ENCODE measurements at places on chromosomes 16 and 17.

DNA sequence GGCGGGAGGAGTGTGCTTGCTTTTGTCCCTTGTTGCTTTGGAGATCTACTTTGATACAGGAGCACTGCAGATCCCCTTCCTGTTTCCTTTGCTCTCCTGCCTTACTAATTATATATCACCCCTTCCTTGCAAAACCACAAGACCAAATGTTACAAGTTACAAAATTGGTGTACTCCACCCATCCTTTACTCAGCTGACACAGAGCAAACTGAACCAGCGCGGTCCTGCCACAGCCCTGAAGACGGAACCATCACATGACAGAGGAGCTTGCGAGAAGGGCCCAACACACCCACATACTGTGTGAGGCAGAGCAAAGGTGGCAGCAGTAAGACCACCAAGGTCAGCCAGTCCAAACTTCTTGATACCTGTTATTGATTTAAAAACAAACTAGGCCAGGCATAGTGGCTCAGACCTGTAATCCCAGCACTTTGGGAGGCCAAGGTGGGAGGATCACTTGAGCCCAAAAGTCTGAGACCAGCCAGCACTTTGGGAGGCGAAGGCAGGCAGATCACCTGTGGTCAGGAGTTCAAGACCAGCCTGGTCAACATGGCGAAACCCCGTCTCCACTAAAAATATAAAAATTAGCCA is 33.2 kb downstream of the CYTH1 start:
- DNase-seq: peak; percentile 77

DNA sequence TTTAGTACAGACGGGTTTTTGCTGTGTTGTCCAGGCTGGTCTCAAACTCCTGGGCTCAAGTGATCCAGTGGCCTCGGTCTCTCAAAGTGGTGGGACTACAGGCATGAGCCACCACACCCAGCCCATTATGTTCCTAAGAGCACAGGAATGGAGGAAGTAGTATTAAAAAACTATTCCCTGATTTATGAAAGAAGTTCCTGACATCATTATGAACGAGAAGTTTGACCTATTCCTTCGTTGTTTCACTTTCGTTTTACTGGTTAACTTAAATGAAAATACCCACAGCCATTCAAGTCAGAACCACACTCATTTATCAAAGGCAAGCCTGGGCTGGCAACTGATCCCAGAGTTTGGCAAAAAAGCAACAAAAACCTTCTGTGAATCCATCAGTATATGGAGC is 13.5 kb upstream of the CBX4 start:
- DNase-seq: no peak

DNA sequence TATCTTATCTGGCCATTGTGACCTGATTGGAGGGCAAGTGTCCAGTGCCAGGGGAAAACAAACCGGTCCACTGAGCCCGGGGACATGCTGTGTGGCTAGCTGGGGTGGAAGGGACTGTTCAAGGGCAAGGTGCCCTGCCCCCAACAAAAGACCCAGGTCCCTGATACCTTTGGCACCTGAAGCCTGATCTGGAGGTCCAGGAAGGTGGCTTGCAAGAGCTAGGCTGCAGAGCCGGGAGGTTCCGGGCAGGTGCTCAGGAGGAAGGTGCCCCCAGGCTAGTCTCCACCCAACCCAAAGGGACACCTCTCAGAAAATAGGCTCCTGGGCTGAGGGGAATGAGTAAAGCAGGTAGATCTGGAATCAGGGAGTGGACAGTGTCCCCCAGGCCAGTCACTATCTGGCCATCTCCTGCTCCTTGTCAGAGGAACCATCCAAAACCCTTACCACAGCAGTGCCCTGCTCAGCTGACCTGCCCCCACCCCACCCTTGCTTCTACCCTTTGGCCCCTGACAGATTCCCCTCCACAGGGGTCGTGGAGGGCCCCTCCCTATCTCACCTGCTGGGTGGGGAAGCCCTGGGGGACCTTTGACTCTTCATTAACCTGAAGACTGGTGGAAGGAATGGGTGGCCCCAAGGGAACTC is 6.2 kb downstream of the NAT9 start:
- DNase-seq: no peak

- DNase-seq: peak; percentile 68
Observed at GRCh38 chr17:4948931-4949320, 596 bp upstream of the PFN1 start.

- DNase-seq: no peak
Observed at GRCh38 chr17:8925808-8926207, 39.7 kb downstream of the PIK3R5 start.

DNA sequence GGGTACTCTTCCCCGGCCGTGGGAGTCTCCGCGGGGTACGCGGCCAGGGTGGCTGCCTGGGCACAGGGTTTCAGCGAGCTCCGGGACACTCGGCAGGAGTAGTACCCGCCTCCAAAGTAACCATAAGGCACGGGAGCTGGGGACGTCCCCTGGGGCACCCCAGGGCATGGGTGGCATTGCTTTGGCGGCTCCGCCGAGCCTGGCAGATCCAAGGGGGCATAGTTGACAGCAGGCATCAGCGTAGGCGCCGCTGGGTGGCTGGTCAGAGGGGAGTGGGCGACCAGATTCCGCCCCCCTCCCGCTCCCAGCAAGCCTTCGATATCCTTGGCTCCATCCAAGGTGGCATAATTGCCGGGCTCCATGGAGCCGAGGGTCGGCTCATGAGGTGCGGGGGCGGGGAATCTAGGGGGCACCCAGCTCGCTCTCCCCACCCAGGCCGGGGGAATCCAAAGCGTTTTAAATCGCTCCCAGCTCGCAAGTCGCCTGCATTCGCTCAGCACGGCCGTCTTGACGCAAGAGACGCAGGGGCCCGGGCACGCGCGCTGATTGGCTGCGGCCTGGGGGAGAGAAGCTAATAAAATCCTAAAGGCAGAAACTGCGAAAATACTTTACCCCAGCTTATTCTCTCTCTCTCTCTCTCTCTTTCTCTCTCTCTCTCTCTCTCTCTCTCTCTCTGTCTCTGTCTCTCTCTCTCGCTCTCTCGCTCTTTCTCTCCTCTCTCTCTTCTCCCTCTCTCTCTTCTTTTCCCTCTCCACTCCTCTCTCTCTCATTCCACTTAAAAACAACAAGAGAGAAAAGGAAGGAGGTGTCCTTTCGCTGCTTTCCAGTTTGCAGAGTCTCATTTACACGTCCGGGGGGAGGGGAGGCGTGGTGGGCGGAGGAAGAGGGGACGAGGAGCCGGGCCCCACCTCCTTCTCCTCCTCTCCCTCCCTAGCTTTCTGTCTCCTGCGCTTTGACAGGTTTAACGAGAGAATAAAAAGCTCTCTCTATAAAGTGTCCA is at the start of gene HOXB13:
TSS of gene HOXB13 (minus strand) at position 519 of the 1,000 bp plus-strand sequence. CDS start at position 362, 157 bp downstream.
- DNase-seq: no peak

DNA sequence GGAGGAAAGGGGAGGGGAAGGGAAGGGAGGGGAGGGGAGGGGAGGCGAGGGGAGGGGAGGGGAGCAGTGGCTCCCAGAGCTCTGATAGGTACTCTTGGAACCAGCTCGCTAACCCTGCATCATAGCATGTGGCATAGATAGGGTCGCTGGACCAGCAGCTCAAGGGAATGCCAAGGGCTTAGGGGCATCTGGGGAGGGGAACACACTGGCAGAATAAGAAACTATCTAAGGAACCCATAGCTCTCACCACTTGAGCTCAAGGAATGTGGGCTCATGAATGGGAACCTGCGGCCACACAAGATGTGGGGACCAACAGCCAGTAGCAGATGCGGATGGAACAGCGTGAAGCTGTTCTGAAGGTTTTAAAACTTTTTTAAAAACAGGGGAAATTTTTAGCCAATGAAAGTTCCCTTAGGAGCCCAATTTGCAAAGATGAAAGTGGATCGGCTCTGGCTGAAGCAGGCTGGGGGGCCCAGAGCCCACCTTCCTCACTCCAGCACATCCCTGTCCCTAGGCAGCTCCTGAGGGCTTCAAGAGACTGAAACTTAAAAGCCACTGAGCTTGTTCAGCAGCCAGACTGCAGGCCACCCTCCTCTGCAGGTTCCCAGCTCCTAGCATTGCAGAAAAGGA is 46.9 kb downstream of the PIMREG start:
- DNase-seq: no peak

DNA sequence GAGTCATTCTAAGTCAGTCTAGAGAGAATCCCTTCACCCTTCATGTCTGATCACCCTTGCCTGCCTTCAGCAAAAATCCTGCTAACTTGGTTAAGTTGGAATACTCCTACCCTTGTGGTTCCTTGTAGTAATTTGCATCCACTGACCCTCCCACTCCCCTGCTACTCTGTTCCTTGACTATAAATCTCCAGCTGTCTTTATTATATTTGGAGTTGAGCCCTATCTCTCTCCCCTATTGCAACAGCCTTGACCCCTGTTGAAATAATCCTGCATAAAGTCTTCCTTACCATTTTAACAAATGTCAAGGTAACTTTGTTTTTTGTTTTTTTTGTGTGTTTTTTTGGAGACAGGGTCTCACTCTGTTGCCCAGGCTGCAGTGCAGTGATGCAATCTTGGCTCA is 590.1 kb downstream of the WWOX start:
- no peak for DNase-seq

DNA sequence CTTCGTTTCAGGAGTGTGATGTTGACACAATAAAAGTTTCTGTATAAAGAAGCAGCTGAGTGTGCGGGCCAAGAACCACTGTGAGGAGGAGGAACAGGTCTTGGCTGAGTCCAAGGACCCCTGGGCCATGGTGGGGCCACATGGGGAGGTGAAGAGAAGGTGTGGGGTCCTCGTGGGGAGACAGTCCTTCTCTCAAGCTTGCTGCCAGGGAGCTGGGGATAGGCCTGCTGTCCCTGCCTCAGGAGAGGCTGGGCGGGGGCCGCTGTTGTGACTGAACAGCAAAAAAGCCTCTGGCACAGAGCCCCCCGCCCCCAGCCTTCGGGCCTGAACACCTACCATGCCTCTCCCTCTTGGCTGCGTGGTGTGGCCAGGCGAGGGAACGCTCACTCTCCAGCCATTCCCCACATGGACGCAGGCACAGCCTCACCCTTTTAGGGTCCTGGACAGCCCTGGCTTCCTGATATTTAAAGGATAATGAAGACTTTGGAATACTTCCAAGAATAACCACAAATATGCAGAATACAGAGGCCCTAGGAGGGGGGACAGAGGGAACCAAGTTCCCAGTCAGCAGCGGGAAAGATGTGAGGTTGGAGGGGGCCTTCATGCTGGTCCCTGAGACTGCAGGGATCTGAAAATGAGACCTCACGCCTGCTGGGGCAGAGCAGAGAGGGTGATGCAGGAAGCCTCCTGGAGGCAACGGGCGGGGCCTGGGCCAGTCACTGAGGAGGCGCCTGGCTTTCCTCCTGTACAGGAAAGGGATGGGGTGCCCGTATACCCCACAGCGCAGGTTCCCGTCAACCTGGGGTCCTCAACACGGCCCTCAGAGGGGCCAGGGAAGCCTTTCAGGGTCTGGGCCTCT is 100.0 kb upstream of the CREBBP start:
- no peak for DNase-seq

- no peak for DNase-seq
Observed at GRCh38 chr17:63503341-63503705, 19.8 kb upstream of the KCNH6 start.

DNA sequence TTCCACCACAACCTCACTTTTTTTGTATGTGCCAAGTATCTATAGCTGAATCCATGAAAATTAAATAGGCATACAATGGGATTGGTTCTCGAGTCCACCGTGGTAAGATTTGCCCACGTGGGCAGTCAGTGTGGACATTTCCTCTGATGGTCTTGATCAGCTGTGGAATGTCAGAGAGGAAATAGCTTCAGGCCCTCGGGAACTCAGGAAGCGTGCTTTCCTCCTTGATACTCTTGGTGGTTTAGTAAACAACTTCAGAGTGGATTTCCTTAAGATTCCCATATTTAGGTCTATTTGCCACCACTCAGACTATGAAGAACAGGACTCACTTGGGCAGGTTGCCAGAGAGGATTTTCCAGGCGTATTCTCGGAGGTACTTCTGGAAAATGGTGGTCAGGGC is 152.5 kb downstream of the VPS53 start:
- no peak for DNase-seq

DNA sequence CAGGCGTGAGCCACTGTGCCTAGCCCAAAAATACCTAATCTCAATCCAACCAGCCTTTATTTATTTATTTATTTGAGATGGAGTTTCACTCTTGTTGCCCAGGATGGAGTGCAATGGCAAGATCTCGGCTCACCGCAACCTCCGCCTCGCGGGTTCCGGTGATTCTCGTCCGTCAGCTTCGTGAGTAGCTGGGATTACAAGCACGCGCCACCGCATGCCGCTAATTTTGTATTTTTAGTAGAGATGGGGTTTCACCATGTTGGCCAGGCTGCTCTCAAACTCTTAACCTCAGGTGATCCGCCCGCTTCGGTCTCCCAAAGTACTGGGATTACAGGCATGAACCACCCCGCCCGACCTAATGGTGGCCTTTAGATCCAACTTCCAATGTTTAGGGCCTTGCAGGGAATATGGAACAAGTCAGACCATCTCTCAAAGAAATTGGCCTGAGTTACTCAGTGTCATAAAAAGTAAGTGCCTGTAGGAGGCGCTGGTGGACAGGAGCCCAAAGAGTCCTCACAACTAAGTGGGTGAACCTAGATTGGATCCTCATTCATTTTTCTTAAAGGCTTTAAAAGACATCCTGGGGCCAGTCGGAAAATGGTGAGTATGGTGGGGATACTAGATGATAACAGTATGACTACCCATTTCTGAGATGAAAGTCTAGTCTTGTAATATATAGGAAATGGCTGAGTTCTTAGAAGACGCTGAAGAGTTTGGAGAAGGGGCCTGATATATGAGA is 4.6 kb downstream of the ZSCAN10 start:
- peak; percentile 48 for DNase-seq

DNA sequence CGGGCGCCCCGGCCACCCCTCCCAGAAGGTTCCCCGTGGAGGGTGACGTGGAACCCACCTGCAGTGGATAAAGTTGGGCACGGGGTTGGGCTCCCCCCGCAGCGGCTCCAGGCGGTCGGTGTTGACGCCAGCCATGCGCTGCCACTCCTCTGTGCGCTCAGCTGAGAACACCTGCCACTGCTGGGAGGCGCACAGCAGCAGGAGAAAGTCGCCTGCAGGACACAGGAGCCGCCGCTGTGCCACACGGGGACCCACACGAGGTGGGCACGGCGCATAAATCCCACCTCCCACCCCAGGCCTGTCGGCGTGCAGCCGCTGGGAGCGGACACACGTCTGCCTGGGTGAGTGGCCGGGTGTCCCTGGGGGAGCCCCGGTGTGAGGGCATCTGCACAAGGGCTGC is 20.7 kb downstream of the CTU2 start:
- no peak for DNase-seq

GRCh38 chr17:20611309-20611708 is 31.8 kb downstream of the CDRT15L2 start:
- DNase-seq: no peak

GRCh38 chr17:44636562-44636961 is 19.7 kb upstream of the MEIOC start:
- no peak for DNase-seq

GRCh38 chr16:48235556-48236136 is 8.5 kb upstream of the LONP2 start:
- DNase-seq: no peak

GRCh38 chr17:72950242-72950931 is 142.1 kb downstream of the SLC39A11 start:
- no peak for DNase-seq

GRCh38 chr16:80198311-80199299 is 342.2 kb upstream of the DYNLRB2 start:
- DNase-seq: no peak

- no peak for DNase-seq
Observed at GRCh38 chr16:67529582-67530012, 968 bp downstream of the RIPOR1 start.

GRCh38 chr17:7289256-7290032 is 5.0 kb downstream of the YBX2 start:
- DNase-seq: no peak

- no peak for DNase-seq
Observed at GRCh38 chr17:19365499-19365817, 2.9 kb upstream of the B9D1 start.
